Aorta (tissue), 5 donors: ENCODE measurements at places on chromosomes 16 and 17. TPM values are rescaled to one million over a fixed set of nuclear protein-coding genes. Genes with fewer than 3 reads are reported as not detected.
A peak's percentile ranks its signal among the peaks of the same experiment; 100 is the strongest.

GRCh38 chr16:67015313-67015731, 13.6 kb upstream of the CBFB start:
- peak; percentile 51 for DNase-seq

DNA sequence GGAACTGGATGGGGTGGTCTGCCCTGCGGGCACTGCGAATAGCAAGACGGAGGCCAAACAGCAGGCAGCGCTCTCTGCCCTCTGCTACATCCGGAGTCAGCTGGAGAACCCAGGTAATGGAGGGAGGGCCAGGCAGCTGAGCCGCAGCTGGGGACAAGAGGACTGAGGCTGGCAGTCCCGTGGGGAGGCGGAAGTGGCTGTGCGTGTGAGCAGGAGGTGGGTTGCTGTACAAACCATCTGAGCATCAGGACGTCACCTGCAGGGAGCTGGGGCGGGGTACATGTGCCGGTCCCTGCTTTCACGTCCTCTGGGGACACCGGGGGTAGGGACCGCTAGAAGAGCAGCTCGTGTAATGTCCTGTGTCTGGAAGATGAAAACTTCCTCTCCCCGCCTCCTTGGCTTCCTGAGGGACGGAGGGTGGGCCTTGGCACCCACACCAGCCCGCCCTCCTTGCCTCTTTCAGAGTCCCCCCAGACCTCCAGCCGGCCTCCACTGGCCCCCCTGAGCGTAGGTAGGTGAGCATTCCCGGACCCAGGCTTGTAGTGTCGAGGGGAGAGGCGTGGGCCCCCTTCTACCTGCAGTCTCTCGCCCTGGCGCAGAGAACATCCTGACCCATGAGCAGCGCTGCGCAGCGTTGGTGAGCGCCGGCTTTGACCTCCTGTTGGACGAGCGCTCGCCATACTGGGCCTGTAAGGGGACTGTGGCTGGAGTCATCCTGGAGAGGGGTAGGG, 3.7 kb downstream of the ADAD2 start:
- peak; percentile 70 for DNase-seq

CBFA2T3 gene
- 4.4 TPM for total RNA-seq

GUCY2D gene
- not detected for total RNA-seq

TBC1D3B gene
- total RNA-seq = 5.0 TPM

PRR35 gene
- total RNA-seq = not detected

MYH8 gene
- total RNA-seq = not detected

PIRT gene
- total RNA-seq = 0.18 TPM

GRCh38 chr17:36117505-36118382, 14.1 kb downstream of the CCL4 start:
- no peak for DNase-seq

GRCh38 chr17:21212826-21213637, 929 bp downstream of the TMEM11 start:
- no peak for DNase-seq

DNA sequence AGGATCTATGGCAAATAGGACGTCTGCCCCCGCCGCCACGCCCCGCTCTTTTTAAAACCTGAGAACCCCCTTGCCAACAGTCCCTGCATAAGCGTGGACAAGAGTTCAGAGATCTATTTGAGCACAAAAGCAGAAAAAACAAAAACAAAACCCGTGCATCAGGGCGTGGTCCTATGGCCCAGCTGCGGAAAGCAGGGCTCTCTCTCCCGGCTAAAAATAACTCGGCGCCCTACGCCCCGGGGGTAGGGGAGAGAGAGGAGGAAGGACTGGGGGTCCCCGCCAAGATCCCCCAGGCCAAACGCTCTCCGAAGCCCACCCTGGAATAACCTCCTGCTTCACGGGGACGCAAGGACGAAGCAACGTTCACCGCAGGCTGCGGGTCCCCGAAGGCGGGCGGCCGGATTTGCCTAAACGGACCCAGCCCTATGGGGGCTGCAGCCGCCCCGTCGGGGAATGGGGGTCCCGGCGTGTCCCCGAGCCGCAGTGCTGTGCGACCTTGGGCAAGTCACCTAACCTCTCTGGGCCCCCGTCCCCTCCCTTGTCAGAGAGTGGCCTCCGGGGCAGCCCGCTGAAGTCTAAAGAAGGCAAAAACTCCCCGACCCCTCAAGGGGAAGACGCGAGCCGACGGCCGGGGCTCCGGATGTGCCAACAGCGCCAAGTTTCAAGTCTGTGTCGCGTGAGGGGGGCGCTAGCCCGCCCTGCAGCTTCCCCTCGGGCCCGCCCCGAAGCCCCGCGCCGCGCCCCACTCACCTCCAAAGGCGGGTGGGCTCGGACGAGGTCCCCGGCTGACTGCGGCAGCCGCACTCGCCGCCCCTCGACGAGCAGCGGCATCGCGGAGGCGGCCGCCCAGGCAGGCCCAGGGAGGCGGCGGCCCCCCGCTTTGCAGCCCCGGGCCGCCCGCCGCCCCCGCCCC, 477 bp downstream of the NTAN1 start:
- peak; percentile 82 for DNase-seq

GRCh38 chr17:68700421-68700820, 99.3 kb upstream of the FAM20A start:
- no peak for DNase-seq

GRCh38 chr16:53083119-53083518, 28.3 kb downstream of the CHD9 start:
- DNase-seq = no peak

- DNase-seq = no peak
Observed at GRCh38 chr16:3038256-3038655, 1.5 kb upstream of the BICDL2 start.

RTN4RL1 gene
- 5.2 TPM for total RNA-seq

GRCh38 chr16:77675464-77676324, 46.6 kb upstream of the NUDT7 start:
- no peak for DNase-seq

DNA sequence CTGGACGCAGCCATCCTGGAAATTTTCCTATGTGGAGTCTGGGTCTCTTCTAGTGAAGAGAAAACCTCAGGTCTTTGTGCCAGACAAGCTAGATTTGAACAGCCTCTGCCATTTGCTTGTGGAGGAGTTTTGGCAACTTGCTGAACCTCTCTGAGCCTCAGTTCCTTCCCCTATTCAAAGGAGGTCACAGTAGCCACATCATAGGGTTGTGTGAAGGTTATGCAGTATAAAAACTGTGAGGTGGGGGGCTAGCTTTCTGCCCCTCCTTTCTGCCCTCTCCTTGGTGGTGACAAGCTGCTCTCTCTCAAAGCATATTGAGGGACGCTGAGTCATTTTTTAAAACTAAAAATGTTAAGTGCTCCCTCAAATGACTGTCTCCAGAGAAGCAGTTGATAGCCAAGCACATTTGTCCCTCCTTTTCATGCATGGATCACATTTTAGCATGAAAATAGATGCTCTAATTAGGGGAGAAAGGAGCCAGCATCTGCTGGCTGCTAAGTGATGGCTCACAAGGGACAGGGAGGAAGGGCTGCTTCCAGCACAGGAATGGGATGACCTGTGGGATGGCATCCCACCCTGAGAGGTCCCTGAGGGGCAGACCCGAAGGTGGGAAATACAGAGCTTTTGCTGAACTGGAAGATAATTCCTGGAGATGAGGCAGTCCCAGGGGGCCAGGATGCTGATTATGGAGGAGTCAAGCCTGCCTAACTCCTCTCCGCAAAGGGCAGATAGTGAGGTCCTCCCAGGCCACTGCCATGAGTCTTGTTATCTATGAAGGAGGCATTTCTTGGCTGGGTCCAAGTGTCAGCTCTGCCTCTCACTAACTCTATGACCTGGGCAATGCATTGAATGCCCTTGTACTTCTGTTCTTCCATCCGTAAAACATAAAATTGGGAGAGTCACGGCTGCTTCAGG, 218.8 kb downstream of the RAB11FIP4 start:
- DNase-seq = no peak

DNA sequence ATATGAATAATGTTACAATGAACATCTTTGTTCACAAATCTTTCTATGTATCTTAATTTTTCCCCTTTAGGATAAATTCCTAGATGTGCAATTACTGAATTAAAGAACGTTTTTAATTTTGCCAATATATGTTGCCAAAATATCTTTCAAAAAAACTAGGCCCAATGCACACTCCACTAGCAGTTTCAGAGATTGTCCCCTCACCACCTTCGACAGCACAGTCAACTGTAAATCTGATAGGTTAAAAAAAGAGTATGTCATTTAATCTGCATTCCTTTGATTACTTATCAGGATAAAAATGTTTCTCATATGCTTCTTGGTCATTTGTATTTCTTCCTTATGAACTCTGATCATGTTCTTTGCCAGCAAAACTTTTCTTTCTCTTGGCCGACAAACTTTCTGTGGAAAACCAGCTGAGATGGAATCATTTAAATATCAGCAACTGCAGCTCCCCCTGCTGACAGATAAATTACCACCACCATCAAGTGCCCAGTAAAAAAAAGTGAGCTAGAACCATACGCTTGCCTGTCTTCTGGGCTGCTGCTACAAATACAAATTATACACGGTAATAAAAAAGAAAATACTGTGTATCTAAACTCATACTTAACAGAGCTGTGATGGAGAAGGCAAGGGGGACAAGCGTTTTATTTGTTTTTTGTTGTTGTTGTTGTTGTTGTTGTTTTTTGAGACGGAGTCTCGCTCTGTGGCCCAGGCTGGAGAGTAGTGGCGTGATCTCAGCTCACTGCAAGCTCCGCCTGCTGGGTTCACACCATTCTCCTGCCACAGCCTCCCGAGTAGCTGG, 19.6 kb upstream of the KANSL1 start:
- no peak for DNase-seq

DNA sequence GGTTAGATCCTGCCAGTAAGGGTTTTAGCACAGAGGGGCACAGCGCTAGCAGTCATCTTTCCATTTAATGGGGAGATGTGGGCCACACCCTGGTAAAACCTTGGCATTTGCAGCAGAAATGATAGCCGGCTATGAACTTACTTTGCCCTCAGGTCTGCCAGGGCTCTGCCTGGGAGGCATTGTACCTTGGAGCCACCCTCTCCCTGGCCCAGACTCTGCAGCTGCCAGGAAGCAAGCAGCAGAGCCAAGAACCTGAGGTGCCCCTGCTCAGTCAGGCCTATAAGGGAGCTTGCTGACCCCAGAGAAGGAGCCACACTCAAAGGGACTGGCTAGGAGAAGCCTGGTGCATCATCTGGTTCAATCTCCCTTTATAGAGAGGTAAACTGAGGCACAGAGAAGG, 23.7 kb upstream of the PHF12 start:
- no peak for DNase-seq

CLEC19A gene
- total RNA-seq = not detected

KRTAP4-8 gene
- not detected for total RNA-seq

DNA sequence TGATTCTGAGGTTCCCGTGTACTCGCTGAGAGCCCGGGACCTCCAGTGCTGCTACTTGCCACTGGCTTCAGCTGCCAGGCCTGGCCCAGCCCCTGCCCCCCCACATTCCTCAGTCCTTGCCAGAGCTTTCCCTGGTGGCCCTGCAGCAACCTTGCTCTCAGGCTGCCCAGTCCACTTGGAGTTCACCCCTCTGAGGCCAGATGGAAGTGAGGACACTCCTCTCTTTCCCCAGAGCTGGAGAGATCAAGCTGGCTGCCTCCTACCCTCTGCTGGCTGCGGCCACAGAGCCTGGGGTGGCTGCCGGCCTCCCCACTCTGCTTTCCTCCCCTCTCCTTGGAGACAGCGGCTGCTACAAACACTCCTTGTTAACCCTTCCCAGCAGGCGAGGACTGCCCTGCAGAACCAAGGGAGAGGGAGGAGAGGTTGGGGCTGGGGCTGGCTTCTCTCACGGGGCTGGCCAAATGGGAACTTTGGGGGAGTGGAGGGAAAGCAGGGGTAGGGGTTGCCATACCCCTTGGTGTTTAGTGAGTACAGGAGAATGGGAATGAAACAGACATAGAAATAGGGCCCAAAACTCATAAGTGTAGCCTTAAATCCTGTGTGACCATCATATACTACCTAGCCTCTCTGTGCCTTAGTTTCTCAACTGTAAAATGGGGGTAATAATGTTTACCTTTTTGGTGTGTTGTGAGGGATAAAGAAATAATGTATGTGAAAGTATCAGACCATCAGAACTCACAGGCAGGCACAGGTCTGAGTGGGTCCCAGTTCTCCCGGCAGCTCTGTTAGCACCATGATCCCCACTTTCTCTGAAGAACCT, at the start of gene GAS2L2:
Gene GAS2L2, minus strand, starts transcription at position 295 of the 820 bp plus-strand sequence. CDS start 389 bp downstream, outside the sequence.
- DNase-seq = no peak

- no peak for DNase-seq
Observed at GRCh38 chr16:23334950-23335349, 32.8 kb downstream of the SCNN1B start.

DNA sequence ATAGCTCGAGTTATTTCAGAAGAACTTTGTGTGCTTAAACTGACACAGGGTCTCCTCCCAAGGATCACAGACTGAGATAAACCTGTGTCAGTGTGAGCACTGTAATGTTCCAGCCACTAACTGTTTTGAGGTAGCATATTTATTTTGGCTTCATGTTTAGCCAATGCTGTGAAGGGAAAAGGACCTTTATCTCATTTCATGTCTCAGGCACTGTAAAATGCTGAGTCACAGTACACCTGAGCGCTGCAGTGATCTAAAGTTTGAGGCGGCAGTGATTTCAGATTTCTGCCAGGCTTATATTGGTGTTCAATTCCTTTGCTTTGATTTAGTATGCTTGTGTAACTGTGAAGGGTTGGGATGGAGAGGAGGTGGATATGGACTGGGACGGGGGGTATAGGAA, 3.1 kb upstream of the DNAJA2 start:
- DNase-seq = no peak

- DNase-seq = no peak
Observed at GRCh38 chr16:72727565-72727964, 320.4 kb downstream of the ZFHX3 start.

SLC35G6 gene
- not detected for total RNA-seq

AURKB gene
- 0.81 TPM for total RNA-seq

- DNase-seq = no peak
Observed at GRCh38 chr16:50202926-50203624, 50.0 kb downstream of the TENT4B start.

KIFC3 gene
- 69.7 TPM for total RNA-seq

DNA sequence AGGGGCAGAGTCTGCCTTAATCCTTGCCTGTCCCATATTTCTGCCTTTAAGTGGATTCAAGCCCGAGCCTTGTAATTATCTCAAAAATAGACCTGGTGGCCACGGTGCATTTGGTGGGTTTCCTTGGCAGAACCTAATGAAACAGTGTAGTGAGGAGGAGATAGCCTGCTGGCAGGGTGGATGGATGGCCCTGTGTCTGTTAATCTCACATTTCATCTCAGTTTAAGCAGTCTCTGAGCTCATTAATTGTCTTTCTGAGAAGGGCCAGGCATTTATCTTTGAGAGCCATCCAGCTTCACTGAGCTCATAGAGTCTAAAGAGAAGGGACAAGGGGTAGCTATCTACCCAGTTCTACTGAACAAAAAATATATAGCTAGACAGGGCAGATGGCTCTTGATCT, 364.0 kb upstream of the EEF2KMT start:
- no peak for DNase-seq

KRT31 gene
- total RNA-seq = not detected

PLD6 gene
- total RNA-seq = 1.8 TPM

ANKRD40CL gene
- not detected for total RNA-seq

DNA sequence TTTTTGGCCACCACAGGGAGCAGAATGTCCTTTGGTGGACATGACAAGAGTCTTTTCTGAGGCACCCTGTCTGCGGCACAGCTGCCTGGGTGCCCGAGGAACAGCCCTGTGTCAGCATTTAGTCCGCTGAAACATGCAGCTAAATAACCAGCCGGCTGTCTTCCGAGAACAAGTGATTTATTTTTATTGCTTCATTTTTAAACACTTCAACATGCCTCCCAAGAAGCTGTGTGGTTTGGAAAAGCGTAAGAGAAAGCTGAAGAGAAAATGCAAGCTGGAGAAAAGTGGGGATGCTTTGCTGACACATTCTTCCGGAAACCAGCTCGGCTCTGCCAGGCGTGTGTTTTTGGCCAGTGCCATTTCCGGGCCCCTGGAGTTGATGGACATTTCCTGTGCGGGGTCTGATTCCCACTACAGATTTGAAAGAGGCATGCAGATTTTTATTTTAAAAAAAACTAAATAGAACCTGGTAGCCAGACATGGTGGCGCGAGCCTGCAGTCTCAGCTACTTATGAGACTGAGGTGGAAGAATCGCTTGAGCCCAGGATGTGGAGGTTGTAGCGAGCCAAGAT, 94.7 kb downstream of the SEC14L1 start:
- DNase-seq = peak; percentile 82
